Fibroblast of skin of left quadriceps (primary cell): ENCODE measurements at places on chromosomes 12 and 14.

GRCh38 chr14:20782280-20782890 lies 1.3 kb downstream of the RNASE6 start:
- DNase-seq = no peak

GRCh38 chr14:34522496-34522895 lies 17.0 kb downstream of the EAPP start:
- DNase-seq = no peak

GRCh38 chr12:130026608-130027176 lies 122.9 kb upstream of the TMEM132D start:
- no peak for DNase-seq

DNA sequence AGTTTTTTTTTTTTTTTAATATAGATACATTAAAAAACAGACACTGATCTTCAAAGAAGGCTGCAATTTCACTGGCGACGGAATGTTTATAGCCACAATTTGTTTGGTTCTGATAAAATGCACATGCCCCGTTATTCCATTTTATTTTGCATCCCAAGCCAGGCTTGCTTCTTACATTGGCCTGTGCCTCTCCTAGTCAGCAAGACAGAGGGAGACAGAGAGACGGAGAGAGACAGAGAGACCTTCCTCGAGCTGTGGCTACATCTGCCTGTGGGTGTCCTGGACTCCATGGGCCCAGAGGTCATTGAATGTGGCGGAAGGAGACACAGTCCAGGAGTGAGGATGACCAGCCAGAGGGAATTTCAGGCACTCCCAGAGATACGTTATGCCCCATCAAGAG lies 926.6 kb downstream of the VRK1 start:
- no peak for DNase-seq

DNA sequence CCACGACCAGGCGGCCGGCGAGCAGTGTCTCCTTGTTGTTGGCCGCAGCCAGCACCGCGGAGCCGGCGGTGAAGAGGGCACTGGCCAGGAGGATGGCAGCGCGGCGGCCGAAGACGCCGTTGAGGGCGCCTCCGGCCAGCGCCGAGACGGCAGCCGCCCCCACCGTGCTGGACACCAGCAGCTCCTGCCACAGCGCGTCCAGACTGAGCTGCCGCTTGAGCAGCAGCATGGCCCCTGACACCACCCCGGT lies 691 bp downstream of the SLC2A13 start:
- no peak for DNase-seq

DNA sequence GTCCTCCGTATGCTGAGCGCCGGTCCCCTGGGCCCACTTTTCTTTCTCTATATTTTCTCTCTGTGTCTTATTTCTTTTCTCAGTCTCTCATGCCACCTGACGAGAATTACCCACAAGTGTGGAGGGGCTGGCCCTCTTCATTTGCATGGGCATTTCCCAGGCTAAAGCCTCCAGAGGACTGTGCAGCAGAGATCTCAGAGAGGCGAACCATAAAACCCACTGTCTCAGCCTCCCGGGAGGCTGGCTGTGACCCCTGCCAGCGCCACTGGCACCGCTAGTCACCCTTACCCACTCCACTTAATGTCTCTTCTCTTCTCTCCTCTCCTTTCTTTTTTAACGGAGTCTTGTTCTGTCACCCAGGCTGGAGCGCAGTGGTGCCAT lies 7.1 kb upstream of the SERPINA9 start:
- no peak for DNase-seq

GRCh38 chr12:129200576-129200975 lies 347.3 kb downstream of the GLT1D1 start:
- DNase-seq = no peak

GRCh38 chr12:22335794-22336166 lies 1.3 kb upstream of the ST8SIA1 start:
- DNase-seq = no peak

DNA sequence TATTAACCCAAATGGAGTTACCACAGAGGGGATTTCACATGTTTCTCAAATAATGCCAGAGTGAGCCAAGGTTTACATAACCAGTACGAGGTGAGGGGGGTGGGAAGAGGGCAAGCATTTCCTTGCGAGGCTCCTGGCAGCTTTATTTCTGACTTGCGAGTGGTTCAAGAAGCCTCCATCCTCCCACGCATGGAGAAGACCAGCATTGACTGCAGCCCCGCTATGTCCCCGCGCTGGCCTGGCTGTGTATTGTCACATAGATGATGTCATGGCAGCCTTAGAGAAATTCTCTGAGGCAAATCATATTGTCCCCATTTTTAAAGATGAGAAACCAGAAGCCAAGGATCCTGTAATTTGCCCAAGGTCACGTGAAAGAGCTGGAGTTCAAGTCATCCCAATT lies 188.2 kb downstream of the CACNA1C start:
- DNase-seq = no peak

GRCh38 chr12:107533218-107533617 lies 152.4 kb upstream of the PWP1 start:
- no peak for DNase-seq

DNA sequence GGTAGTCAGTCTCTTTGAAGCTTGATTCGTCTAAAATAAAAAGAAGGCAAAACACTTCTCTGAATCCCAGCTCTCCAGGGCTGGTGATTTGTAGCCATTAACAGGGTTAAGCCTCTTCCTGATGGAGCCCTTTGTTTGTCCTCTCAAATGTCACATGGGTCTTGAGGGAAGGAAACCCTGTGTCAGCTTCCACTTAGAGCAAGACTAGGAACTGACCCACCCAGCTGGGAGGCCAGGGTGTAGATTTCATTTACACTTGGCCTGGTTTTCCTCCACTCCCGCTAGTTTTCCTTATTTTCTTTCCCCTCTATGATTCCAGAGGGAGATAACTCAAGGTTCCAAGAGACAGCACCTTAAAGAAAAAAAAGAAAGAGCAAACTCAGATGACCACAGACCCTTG lies 230.5 kb upstream of the EGLN3 start:
- no peak for DNase-seq

DNA sequence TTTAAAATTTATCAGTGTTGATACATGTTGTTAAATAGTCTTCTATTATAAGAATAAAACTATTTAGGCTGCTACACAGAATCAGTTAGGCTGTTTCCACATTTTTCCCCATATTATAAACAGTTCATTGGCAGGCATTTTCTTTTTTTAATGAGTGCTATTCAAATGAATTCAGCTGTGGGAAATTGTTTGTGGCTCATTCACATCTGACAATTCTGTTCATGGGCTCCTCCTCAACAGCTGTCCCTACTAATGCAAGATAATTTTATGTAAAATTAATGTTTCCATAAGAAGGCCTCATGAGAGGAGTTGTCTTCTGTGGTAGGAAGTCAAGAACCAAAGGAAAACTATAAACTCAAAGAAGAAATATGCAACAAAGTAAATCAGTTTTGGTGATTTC lies 218.0 kb downstream of the PPFIA2 start:
- DNase-seq = no peak

DNA sequence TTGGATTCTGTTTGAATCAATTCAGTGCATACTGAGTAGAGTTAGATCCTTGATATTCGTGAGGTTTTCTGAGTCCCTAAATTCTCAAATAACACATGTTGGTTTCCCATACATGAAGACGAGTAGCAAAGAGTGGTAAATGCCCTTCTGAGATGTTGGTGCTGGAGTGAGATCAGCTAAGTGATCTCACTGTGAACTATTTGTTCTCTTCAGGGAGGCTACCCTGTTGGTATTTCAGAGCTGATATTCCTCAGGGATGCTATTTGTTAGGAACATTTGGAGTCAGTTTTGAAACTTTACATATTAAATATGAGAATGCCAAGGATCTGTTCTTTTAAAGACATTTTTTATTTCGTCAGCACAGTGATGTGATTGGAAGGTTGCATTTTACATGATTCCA lies 54.7 kb downstream of the SUSD6 start:
- no peak for DNase-seq

GRCh38 chr12:64400041-64400440 lies 4.2 kb upstream of the XPOT start:
- DNase-seq = no peak

DNA sequence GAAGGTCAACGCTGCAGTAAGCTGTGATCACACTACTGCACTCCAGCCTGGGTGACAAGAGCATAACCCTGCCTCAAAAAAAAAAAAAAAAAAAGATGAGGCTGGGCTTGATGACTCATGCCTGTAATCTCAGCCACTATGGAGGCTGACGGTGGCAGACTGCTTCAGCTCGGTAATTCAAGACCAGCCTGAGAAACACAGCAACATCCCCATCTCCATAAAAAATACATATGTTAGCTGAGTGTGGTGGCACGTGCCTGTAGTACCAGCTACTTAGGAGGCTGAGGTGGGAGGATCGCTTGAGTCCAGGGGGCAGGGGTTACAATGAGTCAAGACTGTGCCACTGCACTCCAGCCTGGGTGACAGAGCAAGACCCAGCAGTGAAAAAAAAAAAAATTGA lies 50.4 kb downstream of the GXYLT1 start:
- DNase-seq = no peak

DNA sequence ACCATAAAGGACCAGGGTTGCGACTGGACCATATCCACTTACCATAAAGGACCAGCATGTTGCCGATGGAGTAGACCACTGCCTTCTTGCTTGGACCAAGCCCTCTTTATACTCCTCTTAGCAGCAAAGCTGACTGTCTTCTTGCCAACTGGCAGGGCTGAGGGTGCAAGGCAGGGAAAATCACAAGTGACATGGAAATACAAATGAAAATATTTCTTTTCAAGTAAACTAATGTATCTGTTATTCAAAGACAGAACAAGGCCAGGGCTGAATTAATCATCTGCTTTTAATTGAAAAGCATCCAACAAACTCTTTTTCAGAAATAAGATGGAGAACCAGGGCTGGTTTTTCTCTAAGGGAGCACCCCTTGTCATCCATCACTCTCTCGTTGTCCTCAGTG lies at the start of gene CELA1:
CELA1 (minus strand) TSS at position 99 of the 400 bp plus-strand sequence; CDS start at position 58, 41 bp downstream.
- DNase-seq = no peak

GRCh38 chr12:4118601-4119156 lies 154.9 kb upstream of the CCND2 start:
- no peak for DNase-seq

GRCh38 chr14:79475887-79476532 lies 735.3 kb downstream of the DIO2 start:
- no peak for DNase-seq

GRCh38 chr12:122126713-122127597 lies 47.1 kb downstream of the IL31 start:
- DNase-seq = no peak

DNA sequence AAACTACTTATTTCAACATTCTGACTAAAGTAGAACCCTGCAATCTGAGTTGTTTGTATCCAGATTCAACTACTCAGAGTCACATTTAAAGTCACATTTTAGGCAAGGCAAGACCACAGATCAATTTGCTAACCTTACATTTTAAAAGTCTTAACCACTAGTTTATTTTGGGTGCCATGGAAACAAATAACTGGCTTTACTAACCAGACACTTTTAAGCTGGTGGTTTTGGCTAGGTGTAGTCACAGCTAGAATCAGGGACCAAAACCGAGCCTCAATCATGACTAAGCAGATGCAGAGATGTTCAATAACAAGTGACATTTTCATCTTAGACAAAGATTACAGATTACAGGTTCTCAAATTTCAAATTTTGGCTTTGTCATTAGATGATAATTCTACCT lies 115.3 kb downstream of the PDE6H start:
- no peak for DNase-seq

GRCh38 chr12:24200010-24200409 lies 250.5 kb upstream of the SOX5 start:
- no peak for DNase-seq

DNA sequence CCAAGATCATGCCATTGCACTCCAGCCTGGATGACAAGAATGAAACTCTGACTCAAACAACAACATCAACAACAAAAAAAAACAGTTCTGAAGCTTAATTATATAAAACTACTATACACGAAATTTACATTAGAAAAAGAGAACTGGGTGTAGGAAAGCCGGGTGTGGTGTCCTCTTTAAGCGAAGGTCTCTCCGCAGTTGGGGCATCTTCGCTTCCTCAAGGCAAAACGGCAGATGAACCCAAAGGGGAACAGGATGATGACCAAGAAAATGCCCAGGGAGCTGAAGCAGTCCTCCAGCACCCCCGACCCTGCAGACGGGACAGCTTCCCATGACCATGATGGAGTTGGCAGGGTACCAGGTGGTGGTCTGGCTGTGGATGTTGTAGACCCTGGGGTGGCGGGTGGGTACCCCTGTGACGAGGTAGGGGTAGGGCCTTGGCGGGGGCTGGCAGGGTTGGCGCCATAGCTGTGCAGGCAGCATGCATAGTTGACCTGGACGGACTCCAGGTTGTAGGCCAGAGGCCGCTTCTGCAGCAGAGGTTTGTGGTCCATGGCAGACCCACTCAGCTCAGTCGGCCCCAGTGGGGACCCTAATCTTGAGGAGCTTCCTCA lies 18.2 kb upstream of the BCAT1 start:
- DNase-seq = no peak

- DNase-seq = no peak
Measured at GRCh38 chr14:80955416-80955941, at the start of gene TSHR. Gene TSHR, plus strand, starts transcription at chr14:80955621. Its CDS starts 60 bp downstream, at chr14:80955681.

- DNase-seq = no peak
Measured at GRCh38 chr14:64549791-64550620, at the start of gene PPP1R36. Gene PPP1R36, plus strand, starts transcription at chr14:64549961. Its CDS starts 37 bp downstream, at chr14:64549998.

GRCh38 chr12:55636116-55636655 lies 506 bp upstream of the OR10P1 start:
- DNase-seq = no peak
